ENCODE measurements at places on chromosomes 6 and 20.

DNA sequence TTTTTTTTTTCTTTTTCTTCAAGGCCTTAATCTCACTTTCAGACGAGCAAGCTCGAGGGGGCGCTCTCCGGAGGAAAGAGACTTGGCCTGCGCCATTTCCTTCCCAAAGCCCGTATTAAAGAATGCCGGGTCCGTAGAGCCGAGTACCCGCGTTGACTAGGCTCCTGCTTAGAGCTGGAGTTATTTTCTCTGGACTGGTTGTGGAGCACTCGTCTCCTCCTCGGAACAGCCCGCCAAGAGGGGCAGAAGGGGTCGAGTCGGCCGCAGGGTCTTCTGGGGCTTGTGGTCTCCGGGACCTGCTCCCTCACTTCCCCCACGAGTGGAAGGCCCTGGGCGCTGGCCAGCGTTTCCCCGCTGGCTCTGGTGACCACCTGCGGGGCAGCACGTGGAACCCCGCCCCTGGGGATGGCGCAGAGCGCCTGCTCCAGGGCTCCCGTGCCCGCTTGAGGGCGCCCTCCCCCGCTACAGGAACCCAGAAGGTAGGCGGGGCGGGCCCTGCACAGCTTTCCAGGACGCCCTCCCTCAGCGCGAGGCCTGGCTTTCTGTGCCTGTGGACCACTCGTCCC lies 2.7 kb upstream of the MEI4 start:
- no peaks in the 10 kb centered on the region for H3K36me3 ChIP-seq
- no peaks in the 10 kb centered on the region for H3K4me1 ChIP-seq
- no peak overlapping the region for H3K27ac ChIP-seq
- DNase-seq: no peak

DNA sequence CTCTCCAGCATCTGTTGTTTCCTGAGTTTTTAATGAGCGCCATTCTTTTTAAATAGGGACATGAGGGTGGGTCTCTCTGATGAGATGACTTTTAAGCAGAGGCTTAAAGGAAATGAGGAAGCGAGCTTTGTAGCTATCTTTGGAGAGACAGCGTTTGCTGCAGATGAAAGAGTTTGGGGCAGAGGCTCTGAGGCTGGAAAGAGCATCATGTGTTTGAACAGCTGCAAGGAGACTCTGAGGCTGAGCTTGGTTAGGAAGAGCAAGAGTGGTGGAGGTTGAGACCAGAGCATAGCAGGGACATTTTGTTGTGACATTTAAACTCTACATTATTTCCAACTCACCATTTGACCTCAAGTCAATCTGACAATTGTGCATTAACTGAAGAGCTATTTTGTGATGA lies 38.3 kb upstream of the TMX4 start:
- no peaks in the 10 kb centered on the region for H3K4me1 ChIP-seq
- DNase-seq: no peak
- H3K4me3 ChIP-seq: no peak overlapping the region
- H3K36me3 ChIP-seq: no peaks in the 10 kb centered on the region
- H3K27me3 ChIP-seq: no peaks in the 10 kb centered on the region

DNA sequence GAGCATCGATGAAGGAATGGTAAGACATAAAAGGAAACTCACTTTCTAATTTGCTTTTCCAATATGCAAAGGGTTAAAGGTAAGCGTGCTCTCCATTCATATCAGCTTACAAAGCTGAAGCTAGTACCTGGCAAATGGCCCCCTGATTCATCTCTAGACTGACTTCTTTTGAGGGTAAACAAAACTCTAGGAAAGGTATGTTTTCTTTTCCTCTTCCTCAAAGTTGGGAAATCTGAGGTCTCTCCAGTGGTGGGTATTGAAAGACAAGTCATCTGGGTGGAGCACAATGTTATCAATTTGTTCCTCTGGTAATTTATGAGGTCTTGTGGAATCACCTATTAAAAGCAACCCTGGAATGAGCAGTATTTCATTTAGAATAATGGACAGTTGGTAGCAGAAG lies 7.9 kb upstream of the FBXO30 start:
- no peaks in the 10 kb centered on the region for H3K27me3 ChIP-seq
- DNase-seq: no peak
- H3K27ac ChIP-seq: no peak overlapping the region
- no peak overlapping the region for H3K4me3 ChIP-seq

DNA sequence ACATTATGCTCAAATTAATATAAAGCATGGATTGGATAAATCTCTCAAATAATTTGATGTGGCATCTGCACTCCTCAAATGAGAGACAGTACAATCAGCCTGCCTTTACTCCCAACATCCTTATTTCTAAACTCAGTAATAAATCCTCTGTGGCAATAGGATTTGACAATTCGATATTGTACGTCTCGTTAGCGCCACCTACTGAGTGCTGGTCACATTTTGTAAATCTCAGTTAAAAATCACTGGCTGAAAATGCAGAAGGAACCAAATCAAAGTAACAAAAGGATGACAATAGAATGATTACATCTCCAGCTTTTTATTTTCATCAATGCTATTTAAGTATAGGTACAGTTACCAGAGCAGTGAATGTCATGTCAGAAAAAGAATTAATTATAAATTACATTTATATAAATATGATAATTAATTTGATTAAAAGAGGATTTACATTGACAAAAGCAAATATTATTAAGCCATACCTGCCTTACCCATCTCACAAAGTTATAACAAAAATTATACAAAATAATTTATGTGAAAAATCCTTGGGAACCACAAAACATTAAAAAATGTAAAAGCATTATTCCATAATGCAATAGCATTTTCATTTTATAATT lies 20.2 kb upstream of the GJE1 start:
- H3K4me1 ChIP-seq: no peaks in the 10 kb centered on the region
- DNase-seq: peak; percentile 86
- no peaks in the 10 kb centered on the region for H3K27me3 ChIP-seq
- no peak overlapping the region for H3K4me3 ChIP-seq
- no peak overlapping the region for H3K27ac ChIP-seq
- no peaks in the 10 kb centered on the region for H3K36me3 ChIP-seq

GRCh38 chr20:11178946-11179654 lies 505.3 kb upstream of the JAG1 start:
- no peaks in the 10 kb centered on the region for H3K4me1 ChIP-seq
- no peak overlapping the region for H3K27ac ChIP-seq
- H3K4me3 ChIP-seq: no peak overlapping the region
- DNase-seq: no peak
- H3K27me3 ChIP-seq: no peaks in the 10 kb centered on the region

DNA sequence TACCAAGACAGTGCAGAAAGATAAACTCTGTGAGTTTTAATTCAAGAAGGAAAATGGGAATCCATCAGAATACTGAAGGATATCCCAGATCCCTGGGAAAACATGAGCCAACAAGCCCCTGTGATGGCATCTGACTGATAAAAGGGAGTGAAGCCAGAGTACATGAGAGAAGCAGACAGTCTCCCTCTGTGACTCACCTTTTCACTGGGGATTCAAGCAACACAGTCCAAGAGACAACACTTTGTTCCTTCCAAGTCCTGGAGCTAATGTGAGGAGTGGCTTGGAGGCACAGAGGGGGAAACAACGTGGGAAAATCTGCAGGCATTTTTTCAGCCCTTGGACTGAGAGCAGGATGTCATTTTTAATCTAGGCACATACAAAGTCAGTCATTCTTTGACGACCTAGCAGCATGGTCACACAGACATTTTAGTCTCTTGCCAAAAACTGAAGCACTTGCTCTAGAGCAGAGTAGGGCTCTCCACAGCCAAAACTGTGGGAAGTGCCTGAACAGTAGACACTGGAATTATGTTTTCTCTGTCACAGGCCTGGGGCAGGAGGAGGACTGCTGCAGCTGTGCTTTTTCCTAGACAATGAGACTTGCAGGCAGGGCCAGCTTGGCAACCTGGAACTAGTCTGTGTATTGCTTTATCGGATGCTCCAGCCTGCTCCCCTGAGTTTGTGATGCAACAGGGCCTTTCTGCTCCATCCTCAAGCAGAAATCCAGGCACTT lies 465.0 kb upstream of the GJE1 start:
- no peaks in the 10 kb centered on the region for H3K27me3 ChIP-seq
- no peak for DNase-seq
- no peak overlapping the region for H3K4me3 ChIP-seq
- no peaks in the 10 kb centered on the region for H3K4me1 ChIP-seq
- no peaks in the 10 kb centered on the region for H3K36me3 ChIP-seq

DNA sequence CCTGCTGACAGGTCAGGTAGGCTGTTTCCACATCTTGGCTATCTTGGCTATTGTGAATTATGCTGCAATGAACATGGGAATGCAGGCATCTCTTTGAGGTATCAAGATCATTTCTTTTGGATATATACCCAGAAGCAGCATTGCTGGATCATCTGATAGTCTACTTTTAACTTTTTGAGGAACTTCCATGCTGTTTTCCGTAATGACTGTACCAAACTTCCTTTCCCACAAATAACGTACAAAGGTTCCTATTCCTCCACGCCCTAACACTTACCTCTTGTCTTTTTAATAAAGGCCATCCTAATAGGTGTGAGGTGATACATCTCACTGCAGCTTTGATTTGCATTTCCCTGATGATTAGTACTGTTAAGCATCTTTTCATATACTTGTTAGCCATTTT lies 338.7 kb upstream of the RUNX2 start:
- H3K4me3 ChIP-seq: no peak overlapping the region
- no peaks in the 10 kb centered on the region for H3K27me3 ChIP-seq
- no peaks in the 10 kb centered on the region for H3K36me3 ChIP-seq
- DNase-seq: no peak

GRCh38 chr6:166173281-166173951 lies 5.8 kb upstream of the TBXT start:
- H3K36me3 ChIP-seq: no peaks in the 10 kb centered on the region
- no peak for DNase-seq
- peaks cover 18% of the 10 kb centered on the region for H3K4me1 ChIP-seq

- H3K36me3 ChIP-seq: no peaks in the 10 kb centered on the region
- peak; percentile 87 for DNase-seq
- H3K27me3 ChIP-seq: no peaks in the 10 kb centered on the region
- peaks cover 29% of the 10 kb centered on the region for H3K4me1 ChIP-seq
Measured at GRCh38 chr6:43667245-43668150, 20.1 kb downstream of the MRPS18A start.

- H3K4me3 ChIP-seq: no peak overlapping the region
- H3K27me3 ChIP-seq: no peaks in the 10 kb centered on the region
- H3K27ac ChIP-seq: no peak overlapping the region
- no peaks in the 10 kb centered on the region for H3K36me3 ChIP-seq
- DNase-seq: no peak
Measured at GRCh38 chr6:92759178-92759577, 660.2 kb downstream of the EPHA7 start.
